ENCODE measurements at places on chromosomes 2 and 18.
A peak's percentile ranks its signal among the peaks of the same experiment; 100 is the strongest.

DNA sequence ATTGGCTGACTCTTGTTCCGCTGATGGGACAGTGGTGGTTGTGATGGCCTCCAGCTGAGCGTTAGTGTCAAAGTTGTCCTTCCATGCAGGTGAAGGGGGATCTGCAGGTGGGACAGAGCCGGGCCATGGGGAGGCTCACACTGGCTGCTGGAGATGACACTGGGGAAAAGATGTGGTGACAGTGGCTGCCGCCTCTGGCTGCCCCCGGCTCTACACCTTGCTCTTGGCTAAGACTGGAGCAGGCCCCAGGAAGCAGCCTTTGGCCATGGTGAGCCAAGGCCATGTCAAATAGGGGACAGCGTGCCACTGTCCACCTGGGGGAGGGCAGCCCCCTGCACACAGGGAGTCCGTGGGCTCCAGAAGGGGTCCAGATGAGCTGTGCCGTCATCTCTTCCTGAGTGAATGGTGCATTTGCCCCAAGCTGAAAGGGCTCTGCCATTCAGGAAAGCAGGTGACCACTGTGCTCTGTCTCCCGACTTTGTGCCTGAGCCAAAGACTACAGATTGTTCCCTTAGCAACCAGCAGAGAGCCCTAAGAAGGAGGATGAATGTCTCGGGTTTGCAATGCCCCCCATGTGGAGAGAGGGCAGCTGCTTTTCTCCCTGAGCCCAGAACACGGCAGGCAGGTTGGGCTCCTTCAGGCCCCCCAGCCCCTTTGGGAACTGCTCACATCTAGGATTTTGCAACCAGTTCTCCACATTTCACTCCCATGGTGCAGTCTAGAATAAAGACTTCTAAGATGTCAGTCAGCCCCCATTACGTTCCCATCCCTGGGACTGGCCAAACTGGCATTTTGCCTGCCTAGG is 79.1 kb upstream of the BCL2L11 start:
- H3K36me3 ChIP-seq = no peaks in the 10 kb centered on the region
- H3K27ac ChIP-seq = no peak overlapping the region
- no peaks in the 10 kb centered on the region for H3K4me1 ChIP-seq
- DNase-seq = no peak
- H3K4me3 ChIP-seq = no peak overlapping the region

- DNase-seq = no peak
- H3K36me3 ChIP-seq = no peaks in the 10 kb centered on the region
- H3K4me3 ChIP-seq = no peak overlapping the region
- no peaks in the 10 kb centered on the region for H3K4me1 ChIP-seq
- H3K27me3 ChIP-seq = no peaks in the 10 kb centered on the region
- no peak overlapping the region for H3K27ac ChIP-seq
These were observed 9.0 kb downstream of the CKAP2L start for GRCh38 chr2:112755444-112755843.

DNA sequence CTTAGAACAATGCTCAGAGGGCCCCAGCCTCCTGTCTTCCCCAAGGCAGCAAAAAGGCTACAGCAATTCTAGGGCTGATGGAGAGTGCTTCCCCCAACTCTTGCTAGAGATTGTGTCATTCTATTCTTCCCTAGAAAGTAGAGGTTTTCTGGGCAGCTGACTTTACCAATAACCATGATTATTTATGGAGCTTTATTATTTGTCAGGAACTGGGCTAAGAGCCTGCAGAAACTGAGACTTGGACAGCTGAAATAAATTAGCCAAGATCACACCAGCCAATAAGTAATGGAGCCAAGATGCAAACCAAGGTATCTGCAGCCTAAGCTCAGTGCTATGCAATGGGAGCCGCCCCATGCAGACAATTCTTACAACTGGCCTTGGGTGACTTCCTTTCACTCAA is 84.8 kb downstream of the CCBE1 start:
- DNase-seq = no peak
- no peak overlapping the region for H3K27ac ChIP-seq
- no peak overlapping the region for H3K4me3 ChIP-seq
- H3K27me3 ChIP-seq = no peaks in the 10 kb centered on the region
- H3K4me1 ChIP-seq = no peaks in the 10 kb centered on the region

DNA sequence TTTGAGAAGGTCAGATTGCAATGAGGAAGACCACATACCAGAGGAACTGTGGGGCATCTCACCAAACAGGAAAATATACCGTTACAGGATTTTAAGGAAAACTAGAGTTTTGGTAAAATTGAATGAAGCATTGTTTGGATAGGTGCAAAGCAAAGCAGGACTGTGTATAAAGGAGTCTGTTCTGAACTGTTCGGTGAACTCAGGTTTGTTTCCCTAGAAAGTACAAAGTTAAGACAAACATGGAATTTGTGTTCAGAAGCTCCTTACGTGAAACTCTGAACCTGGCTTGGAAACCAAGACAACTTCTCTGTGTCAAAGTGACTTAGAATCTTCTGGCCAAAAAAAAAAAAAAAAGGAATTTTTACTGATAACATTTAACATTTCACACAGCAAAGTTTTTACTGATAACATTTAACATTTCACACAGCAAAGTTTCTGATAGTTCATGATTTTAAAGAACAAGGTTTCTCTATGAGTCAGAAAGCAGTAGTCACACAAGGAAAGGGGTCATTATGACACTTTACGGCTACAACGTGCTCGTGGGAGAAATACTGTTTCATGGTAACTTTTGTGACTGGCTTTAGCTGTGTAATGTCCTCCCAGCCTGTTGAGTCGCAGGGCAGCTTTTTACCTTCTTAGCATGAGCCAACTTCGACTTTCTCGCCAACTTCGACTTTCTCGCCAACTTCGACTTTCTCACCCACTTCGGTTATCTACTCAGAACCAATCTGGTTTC is 21.2 kb upstream of the TET3 start:
- no peak overlapping the region for H3K27ac ChIP-seq
- H3K27me3 ChIP-seq = no peaks in the 10 kb centered on the region
- no peaks in the 10 kb centered on the region for H3K4me1 ChIP-seq
- DNase-seq = no peak
- H3K36me3 ChIP-seq = peaks cover 15% of the 10 kb centered on the region

DNA sequence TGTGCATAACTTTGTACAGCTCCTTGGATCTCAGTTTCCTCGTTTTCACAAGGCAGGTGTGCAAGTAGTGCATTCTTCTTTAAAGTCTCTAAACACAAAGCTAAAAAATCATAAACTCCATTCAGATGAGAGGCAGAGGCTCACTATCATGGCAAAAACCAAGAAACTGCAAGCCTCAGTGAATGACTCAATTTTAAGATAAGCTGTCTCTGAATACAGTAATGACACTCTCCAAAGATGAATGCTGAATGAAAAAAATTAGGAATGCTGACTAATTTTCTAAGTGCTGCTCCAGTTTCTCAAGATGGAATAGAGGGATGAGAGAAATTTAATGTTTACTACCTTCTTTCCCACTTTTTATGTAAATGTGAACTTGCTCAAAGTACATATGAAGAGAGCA is 17.2 kb downstream of the B4GALT6 start:
- H3K27ac ChIP-seq = no peak overlapping the region
- H3K4me1 ChIP-seq = no peaks in the 10 kb centered on the region
- H3K4me3 ChIP-seq = no peak overlapping the region
- H3K36me3 ChIP-seq = no peaks in the 10 kb centered on the region
- no peaks in the 10 kb centered on the region for H3K27me3 ChIP-seq

GRCh38 chr2:209721497-209721896 is 50.1 kb upstream of the UNC80 start:
- H3K4me1 ChIP-seq = no peaks in the 10 kb centered on the region
- H3K36me3 ChIP-seq = no peaks in the 10 kb centered on the region
- H3K4me3 ChIP-seq = no peak overlapping the region
- no peak for DNase-seq
- H3K27ac ChIP-seq = no peak overlapping the region

DNA sequence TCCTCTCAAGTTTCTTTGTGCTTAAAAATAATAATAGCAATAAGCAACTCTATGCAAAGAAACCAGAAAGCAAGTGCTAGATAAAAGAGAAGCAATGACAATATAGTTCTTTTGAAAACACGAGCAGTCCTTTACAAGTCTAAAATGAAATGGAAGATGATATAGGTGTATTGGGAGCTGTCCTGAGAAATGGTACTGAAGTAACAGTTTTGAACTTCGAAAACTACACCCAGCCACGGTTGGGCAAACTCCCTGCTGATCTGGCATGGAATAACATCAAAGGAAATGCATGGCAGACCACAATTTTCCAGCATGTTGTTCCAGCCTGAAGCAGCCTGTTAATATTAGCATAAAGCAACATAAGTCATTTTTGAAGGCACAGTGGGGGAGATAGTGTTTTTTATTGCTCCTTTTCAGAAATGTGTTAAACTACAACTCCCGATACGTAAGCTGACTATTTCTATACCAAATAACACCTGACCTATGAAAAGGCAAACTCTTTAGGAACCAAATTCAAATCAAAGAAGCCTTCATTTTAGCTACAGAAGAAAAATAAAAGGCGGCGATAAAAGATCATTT is 596.1 kb upstream of the KLHL29 start:
- no peak for DNase-seq
- no peaks in the 10 kb centered on the region for H3K36me3 ChIP-seq
- H3K4me1 ChIP-seq = no peaks in the 10 kb centered on the region

- DNase-seq = no peak
- H3K27ac ChIP-seq = no peak overlapping the region
- peaks cover 22% of the 10 kb centered on the region for H3K4me1 ChIP-seq
- H3K36me3 ChIP-seq = no peaks in the 10 kb centered on the region
- no peaks in the 10 kb centered on the region for H3K27me3 ChIP-seq
- H3K4me3 ChIP-seq = no peak overlapping the region
These were observed 111.5 kb upstream of the MGAT5 start for GRCh38 chr2:134142341-134142738.

- H3K27ac ChIP-seq = peak overlapping the region; percentile 90
- no peaks in the 10 kb centered on the region for H3K27me3 ChIP-seq
- H3K36me3 ChIP-seq = no peaks in the 10 kb centered on the region
- DNase-seq = no peak
- no peak overlapping the region for H3K4me3 ChIP-seq
- H3K4me1 ChIP-seq = peaks cover 54% of the 10 kb centered on the region
These were observed 52.1 kb upstream of the DTNA start for GRCh38 chr18:34657860-34658500.

DNA sequence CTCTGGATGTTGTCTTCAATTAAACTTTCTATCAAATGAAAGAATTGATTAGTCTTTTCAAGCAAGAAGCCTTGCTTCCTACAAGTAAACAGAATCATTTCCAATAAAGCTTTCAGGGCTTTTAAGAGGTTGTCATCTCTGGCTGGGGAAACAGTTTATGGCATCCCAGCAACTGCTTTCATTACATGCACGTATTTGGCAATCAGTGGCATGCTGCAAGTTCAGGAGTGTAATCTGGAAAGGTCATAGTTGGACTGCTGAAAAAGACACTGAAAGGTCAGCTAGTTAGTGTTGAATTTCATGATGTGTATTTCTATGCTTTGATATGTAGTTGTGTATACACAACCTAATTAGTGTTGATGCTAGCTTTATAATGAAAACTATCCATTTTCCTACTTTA is 332.9 kb downstream of the DSC3 start:
- no peaks in the 10 kb centered on the region for H3K36me3 ChIP-seq
- H3K4me1 ChIP-seq = no peaks in the 10 kb centered on the region
- DNase-seq = no peak
- H3K27ac ChIP-seq = no peak overlapping the region
- no peak overlapping the region for H3K4me3 ChIP-seq

GRCh38 chr2:208046686-208047085 is 21.4 kb upstream of the PLEKHM3 start:
- no peak for DNase-seq
- H3K27ac ChIP-seq = no peak overlapping the region
- H3K27me3 ChIP-seq = no peaks in the 10 kb centered on the region

GRCh38 chr2:8642366-8643068 is 39.3 kb upstream of the ID2 start:
- no peaks in the 10 kb centered on the region for H3K4me1 ChIP-seq
- DNase-seq = no peak
- H3K36me3 ChIP-seq = no peaks in the 10 kb centered on the region
- no peak overlapping the region for H3K27ac ChIP-seq

DNA sequence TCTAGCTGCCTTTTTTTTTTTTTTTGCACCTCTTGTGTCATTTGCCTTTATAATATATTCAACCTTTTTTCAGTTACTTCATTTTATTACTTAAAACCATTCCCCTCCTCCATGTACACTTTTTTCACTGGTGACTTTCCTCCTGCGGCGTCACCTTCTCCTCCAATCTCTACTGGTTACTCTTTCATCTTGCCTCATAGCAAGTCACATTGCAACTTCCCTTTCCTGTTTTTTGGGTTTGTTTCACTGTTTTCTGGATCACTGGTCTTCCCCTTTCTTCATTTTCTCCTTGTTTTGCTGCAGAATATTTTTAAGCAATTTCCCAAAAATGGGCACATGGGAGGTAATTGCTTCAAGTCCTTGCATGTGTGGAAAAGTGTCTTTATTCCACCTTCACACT is 37.7 kb upstream of the GPR155 start:
- no peaks in the 10 kb centered on the region for H3K27me3 ChIP-seq
- H3K36me3 ChIP-seq = no peaks in the 10 kb centered on the region
- H3K4me1 ChIP-seq = no peaks in the 10 kb centered on the region
- H3K4me3 ChIP-seq = no peak overlapping the region

DNA sequence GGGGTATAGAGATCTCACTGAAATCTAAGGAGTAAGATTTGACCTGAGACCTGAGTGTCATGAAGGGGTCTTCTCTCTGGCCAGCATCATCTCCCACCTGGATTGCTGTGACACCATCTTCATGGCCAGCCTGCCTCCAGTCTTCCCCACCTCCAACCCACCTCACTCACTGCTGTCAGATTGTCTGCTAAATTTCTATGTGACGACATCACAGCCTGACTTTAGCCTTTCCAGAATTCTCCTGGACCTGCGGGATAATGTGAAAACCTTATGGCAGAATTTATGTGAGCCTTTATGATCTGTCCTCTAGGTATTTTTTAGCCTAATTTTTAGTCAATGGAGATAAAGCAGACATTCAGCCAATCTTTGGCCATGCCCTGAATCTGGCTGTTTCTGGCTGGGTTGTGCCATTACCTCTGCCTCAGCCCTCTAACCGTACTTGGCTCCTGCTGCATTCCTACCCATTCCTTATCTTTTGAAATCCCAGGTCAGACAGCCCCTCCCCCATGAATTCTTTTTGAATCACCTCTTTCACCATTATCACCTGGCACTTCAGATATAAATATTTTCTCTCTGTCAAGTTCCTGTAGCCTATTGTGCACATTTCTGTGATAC is 66.4 kb upstream of the MMADHC start:
- no peak for DNase-seq
- H3K4me3 ChIP-seq = no peak overlapping the region
- H3K27ac ChIP-seq = no peak overlapping the region
- H3K4me1 ChIP-seq = no peaks in the 10 kb centered on the region
- no peaks in the 10 kb centered on the region for H3K36me3 ChIP-seq
